NCI-H2081 (cell line): ENCODE measurements at places on chromosomes 16 and 17.
A peak's percentile ranks its signal among the peaks of the same experiment; 100 is the strongest.

- peak; percentile 95 for DNase-seq
Observed at GRCh38 chr17:42458497-42459255, at the start of gene ATP6V0A1. ATP6V0A1 (plus strand) TSS chr17:42458878; CDS start chr17:42460895, 2,017 bp downstream.

DNA sequence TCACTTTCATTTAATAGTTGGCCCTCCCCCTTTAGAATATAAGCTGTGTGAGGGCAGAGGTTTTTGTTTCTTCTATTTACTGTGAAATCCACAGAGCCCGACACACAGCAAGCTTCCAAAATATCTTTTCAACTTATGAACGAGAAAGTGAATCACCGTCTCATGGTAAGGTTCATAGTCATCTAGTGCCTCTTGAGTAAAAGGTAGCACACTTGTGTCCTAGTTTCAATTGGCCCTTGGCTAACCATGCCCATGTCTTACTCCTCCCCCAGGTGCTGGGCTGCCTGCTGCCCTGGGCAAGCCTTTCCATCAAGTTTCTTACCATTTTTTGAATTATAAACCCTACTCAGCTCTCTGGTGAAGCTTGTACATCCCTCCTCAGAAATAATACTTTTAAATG, 12.4 kb upstream of the GP2 start:
- DNase-seq = no peak

DNA sequence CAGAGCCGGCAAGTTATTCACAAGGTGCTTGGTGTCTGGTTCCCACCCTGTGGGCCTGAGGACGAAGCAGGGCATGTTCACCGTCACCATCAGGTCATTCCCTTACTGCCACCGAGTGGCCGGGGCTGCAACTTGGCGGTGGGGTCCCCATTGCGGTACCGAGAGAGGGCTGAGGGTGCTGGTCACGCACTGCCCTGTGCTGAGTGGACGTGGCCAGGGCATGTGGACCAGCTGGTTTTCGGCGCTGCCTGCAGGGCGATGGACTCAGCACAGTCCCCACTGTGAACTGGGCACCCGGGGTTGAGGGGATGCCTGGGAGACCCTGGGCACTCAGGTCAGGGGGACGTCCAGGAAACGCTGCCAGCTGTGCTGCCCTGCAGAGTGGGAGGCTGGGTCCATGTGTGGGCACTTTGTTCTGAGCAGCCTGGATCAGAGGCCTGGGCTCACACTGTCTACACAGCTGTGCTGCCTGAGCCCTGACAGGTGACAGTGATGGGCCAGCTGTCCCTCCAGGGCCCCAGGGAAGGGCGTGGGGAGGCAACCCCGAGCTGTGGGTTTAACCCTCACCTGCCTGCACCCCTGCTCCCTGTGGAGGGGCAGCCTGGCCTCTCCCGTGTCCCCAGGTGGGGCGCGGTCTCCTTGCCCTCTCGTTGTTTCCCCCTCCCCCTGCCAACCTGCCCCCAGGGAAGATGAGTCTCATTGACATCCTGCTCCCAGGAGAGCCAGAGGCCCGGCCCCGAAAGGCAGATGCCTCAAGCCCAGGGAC, 39.3 kb upstream of the GNG13 start:
- no peak for DNase-seq

DNA sequence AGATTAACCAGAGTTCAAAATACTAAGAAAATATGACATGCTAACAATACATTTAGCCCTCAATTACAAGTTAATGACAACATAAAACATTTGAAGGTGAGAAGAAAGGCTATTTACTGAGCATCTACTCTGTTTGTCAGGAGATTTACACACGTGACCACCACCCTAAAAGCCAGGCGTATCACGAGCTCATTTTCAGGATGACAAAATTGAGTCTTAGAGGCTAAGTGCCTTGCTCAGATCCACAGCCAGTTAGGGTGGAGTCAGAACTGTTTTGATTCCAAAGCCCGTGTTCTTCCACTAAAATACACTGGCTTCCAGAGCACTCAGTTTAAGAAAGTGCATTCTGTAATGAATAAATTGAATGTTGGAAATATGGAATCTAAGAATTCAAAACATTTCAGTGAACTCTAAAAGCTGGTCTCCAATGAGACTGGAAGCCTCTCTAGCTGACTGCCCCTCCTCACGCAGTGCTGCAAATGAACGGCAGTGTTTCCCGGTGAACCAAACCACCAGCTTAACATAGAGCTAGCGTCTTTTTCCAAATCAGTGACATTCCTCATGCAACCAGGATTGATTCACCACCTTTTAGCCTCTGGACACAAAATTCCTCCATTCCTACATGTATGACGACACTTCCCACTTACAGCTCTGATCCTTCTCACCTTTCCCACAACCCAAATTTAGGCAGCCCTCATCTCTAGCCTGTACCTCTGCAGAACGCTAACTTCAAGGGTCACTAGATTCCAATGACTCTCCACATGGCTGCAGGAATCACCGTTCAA, 5.9 kb downstream of the ZDHHC7 start:
- no peak for DNase-seq

GRCh38 chr16:85986931-85987749, 88.2 kb downstream of the IRF8 start:
- no peak for DNase-seq

- DNase-seq = no peak
Observed at GRCh38 chr17:3977387-3977786, 13.2 kb upstream of the ATP2A3 start.

DNA sequence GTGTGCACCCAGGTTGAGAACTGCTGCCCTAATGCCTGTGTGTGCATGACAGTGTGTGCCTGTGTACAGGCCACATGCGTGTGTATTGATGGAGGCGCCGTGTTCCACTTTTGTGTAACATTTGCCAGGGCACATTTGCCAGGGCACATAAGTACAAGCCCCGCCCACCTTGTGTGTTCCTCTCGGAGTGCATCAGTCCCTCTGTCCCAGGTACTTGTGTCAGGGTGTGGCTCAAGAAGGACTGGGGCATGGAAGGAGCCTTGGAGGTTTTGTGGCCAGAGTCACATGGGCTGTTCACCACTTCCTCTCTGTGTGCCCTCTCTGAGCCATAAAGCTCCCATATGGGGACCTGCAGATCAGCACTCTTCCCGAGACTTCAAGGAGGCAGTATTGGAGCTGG, 73.9 kb downstream of the MRM1 start:
- DNase-seq = no peak

DNA sequence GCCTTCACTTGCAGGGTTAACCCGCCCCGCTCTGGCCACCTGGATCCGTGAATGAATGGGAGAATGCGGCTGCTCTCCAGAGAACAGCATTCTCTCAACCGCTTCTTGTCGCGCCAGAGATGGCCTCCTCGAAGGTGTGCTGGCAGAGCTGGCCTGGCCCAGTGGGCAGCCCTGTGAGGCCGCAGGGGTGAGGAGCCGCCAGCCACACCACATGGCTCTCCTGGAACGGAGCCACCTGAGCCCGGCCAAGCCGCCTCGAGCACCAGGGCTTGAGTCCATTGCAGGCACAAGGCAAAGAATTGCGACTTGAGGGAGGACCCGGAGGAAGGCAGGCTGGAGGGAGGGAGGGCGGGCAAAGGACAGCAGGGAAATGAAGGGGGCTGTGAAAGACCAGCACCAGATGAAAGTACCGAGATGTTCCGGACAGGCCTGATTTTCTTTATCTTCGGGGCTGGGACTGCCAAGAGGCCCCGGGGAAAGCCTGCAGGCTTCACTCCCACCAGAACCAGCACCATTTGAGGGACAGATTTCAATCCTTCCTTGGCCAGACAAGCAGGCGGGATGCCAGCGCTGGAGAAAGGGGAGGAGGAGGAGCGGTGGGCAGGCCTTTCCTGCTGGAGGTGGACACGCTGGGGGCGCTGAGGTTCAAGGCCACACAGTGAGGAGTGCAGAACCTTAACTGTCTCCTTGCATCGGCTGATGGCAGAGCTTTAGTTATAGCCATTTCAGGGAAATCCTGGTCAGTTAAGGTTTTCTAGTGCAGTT, 69.4 kb downstream of the MRC2 start:
- no peak for DNase-seq

DNA sequence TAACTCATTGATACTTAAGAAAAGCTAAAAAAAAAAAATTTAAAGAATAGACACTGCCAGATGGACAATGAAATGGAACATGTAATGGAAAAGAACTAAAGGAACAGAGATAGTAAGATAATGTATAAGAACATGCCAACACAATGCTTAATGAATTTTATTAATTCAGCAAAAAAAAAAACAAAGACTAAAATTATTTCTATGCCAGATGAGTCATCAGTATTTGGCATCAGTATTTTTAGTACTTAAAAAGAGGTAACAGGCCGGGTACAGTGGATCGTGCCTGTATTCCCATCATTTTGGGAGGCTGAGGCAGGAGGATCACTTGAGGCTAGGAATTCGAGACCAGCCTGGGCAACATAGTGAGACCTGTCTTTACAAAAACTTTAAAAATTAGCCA, 168.5 kb downstream of the CYB561 start:
- DNase-seq = no peak

DNA sequence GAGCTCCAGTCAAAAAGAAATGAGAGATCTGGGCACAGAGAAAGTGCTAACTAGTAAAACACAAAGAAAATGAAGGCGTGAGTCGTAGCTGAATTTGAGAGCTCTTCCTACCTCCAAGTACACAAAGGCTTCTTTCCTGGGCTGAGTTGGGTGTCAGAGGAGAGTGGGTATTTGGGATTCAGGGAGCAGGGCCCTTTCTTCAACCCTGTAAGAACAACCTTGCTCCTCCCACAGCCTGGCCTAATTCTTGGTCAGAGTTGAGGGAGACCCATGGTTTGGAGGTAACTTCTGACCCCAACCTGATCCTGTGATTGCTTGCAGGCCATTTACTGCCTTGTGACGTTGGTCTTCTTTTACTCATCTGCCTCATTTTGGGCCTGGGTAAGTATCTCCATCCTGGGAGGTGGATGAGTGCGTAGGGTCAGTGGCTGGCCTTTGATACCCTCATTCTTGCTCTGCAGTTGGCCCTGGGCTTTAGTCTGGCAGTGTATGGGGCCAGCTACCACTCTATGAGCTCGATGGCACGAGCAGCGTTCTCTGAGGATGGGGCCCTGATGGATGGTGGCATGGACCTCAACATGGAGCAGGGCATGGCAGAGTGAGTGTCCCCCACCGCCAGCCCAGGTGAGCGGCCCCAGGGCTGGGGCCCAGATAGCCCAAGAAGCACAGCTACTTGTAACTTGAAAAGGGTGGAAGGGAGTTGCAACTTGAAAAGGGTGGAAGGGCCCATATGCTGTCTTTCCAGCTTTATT, 1.3 kb downstream of the TMEM208 start:
- no peak for DNase-seq

- DNase-seq = no peak
Observed at GRCh38 chr16:88813269-88814143, 1.8 kb upstream of the APRT start.

DNA sequence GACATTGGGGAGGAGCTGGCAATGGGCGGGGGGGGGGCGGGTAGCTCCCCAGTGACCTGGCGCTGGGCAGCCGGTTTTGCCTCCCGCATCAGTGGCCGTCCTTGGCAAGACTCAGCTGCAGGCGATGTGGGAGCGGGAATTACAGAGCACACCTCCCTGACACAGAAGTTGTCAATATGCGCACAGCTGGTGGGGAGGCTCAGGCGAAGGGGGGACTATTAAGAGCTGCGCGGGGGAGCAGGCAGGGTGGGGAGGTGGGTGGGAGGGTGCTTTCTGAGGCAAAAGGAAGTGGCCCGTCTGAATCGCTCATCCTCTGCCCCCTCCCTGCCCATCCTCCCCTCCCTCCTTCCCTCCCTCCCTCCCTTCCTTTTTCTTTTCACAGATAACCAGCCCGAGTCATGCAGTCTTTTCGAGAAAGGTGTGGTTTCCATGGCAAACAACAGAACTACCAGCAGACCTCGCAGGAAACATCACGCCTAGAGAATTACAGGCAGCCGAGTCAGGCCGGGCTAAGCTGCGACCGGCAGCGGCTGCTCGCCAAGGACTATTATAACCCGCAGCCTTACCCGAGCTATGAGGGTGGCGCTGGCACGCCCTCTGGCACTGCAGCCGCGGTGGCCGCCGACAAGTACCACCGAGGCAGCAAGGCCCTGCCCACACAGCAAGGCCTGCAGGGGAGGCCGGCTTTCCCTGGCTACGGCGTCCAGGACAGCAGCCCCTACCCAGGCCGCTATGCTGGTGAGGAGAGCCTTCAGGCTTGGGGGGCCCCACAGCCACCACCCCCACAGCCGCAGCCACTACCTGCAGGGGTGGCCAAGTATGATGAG, 44.0 kb downstream of the SREBF1 start:
- peak; percentile 66 for DNase-seq

GRCh38 chr17:37844158-37844976, 79.8 kb upstream of the TBC1D3K start:
- no peak for DNase-seq
